ENCODE measurements at places on chromosomes 2 and 18.

- no peak for DNase-seq
Measured at GRCh38 chr2:1747065-1747941, 3.0 kb upstream of the PXDN start.

DNA sequence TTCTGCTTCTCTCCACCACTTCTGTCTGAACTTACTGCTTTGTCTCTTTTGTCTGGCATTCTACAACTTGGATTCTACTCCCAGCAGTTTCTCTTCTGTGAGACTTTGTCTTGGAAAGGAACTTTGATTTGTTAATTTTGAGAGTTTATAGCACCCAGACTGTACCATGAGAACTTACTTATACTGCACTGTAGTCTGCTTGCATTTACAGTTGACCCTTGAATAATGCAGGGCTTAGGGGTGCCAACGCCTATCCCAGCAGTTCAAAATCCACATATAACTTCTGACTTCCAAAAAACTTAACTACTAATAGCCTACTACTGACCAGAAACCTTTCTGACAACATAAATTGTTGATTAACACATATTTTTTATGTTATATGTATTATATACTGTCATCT is 55.5 kb downstream of the DYNC1I2 start:
- DNase-seq, result no peak

DNA sequence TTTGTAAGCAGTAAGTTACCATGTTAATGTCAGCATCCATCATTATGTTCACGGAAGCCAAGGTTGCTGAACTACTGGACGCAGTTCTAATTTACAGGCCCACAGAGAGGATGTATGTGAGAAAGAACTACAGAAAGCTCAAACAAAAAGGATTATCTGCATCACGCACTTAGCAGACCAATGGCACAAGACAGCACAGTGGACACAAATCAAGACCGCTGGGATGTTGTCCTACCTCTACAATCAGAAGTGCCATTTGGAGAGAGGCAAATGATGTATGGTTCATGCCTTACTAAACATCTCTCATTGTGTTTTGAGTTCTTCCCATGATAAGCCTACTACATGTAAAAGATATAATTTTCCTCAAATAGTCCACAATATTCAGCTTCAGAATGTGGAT is 330.7 kb upstream of the CHAC2 start:
- DNase-seq, result no peak

- peak; percentile 72 for DNase-seq
Measured at GRCh38 chr2:240851078-240851991, 17.3 kb upstream of the AGXT start.

DNA sequence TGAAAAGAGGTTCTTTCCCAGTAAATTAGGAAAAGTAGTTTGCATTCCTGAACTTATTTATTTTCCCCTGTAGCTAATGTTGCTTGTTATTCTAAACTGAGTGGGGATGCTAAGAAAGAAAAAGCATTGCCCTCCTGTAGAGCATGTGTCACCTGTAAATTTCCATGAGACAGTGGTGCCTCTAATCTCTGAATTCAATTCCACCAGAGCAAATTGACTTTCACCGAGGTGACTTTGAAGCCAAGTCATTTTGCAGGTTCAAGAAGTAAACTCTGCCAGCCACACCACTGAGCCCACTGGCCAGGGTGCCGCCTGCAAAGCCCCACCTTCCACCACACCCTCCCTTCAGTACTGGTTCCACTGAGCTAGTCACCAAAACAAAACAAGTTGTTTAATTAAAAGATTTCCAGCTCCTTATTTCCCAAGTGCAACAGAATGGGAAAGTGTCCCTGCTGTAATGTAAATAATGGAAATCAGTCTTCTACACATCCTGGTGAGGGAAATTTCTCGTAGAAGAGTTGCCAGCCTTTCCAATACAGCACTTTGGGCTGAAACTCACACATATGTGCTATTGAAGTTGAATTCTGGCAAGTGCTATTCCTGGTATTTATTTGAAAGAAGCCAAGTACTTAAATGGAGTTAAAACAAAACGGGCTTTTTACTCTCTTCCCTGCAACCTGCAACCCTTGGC is 254.8 kb downstream of the RNF152 start:
- DNase-seq, result no peak
